Naive thymus-derived CD4-positive, alpha-beta T cell (primary cell): ENCODE measurements at places on chromosomes 3 and 15.

DNA sequence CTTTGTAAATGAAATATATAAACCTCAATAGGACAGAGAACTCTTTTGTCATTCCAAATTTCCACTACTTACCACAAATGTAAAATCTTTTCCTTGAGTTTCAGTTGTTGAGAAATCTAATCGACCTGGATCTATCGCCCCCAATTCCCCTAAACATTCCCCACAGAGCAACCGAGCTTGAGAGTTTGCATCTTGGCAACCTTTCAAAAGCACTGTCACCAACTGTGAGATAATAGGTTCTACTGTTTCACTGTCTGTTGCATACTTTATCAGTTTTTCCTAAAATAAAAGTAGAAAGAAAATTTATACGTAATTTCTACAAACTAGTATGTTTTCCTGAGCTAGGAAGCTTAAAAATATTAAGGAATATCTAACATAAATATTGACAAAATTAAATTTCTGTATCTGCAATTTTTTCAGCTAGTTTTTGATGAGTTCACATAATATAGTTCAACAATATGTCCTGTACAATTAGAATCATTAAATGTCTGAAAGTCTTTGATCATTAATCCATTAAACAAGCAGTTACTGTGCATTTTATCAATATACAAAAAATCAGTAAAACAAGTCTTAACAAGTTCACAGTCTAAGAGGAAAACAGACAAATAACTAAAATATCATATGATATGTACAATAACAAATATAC lies 54.5 kb downstream of the ATR start:
- no peak overlapping the region for H3K27ac ChIP-seq
- H3K27me3 ChIP-seq = no peaks in the 10 kb centered on the region
- no peak for DNase-seq
- H3K4me3 ChIP-seq = no peak overlapping the region

DNA sequence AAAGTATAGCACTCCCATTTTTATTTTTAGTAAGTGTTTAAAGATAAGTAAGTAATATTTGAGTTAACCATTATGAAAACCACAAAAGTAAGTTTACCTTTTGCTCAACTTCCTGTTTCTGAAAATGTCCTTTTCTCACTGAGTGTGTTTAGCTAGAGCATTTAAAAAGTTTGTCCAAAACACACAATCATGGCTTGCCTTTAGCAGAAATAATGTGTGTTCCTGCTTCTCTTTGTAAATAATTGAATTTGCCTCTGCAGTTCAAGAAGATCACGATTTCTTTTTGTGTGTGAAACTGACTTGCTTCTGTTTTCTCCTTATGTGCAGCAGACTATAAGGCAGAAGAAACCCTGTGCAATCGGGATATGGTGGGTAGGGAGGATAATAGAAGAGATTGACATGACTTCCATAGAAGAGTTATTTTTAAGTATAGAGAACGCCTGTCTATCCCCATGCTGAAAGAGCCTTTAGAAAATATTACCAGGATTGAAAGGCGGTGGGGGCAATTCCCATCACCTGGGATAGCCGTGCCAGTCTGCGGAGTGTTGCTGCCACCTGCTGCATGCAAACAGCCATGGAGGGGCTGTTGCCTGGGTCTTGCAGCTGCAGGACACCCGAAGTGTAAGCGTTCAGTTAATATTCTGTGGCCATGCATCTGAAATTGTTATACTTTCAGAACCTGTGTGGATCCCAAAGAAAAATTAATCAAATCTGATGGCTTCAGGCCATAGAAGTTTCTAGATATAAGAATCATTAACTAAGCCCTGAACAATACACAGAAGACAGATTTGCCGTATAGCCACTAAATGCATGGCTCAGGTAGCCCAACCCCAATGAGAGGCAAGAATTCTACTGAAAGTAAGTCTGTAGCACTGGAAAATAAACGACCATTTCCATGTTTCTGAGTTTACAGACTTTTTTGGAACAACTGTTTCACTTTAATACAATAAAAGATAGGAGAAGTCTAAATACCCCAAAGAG lies 2.4 kb upstream of the CD96 start:
- H3K27me3 ChIP-seq = no peaks in the 10 kb centered on the region
- H3K36me3 ChIP-seq = no peaks in the 10 kb centered on the region

GRCh38 chr3:40504636-40505430 lies 1.0 kb upstream of the ZNF620 start:
- no peaks in the 10 kb centered on the region for H3K27me3 ChIP-seq
- H3K36me3 ChIP-seq = no peaks in the 10 kb centered on the region
- peaks cover 5% of the 10 kb centered on the region for H3K4me1 ChIP-seq
- no peak overlapping the region for H3K4me3 ChIP-seq
- no peak overlapping the region for H3K27ac ChIP-seq

DNA sequence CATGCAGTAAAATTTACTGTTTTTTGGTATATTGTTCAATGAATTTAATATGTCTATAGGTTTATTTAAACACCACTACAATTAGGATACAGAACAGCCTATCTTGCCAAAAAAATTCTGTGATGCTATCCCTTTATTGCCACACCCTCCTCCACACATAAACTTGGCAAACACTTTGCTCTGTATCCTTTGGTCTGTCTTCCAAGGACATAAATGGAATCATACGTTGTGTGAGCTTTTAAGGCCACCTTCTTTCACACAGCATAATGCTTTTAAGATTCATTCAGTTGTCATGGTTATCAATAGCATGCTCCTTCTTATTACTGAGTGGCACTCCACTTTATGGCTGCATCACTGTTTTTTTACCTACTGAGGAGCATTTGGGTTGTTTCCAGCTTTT lies 71.5 kb downstream of the CERS3 start:
- H3K36me3 ChIP-seq = no peaks in the 10 kb centered on the region
- no peaks in the 10 kb centered on the region for H3K4me1 ChIP-seq
- no peak overlapping the region for H3K27ac ChIP-seq
- no peaks in the 10 kb centered on the region for H3K27me3 ChIP-seq

DNA sequence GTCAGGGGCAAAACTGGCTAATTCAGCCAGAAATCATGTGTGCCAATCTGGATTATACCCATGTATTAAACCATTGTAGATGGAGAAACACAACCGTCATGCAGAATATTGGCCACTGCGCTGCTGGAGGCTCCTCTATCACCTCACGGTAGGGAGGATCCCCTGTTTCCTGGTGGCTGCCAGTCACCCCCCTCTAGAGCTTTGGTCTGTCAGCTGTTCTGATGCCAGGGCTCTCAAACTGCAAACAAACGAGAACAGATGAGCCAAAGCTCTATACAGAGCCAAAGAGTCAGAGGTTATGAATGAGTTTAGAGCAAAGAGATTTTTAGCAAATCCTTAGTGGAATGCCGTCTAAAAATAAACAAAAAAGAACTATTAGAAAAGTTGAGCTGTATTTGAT lies 62.5 kb downstream of the IL20RB start:
- no peak overlapping the region for H3K4me3 ChIP-seq
- H3K4me1 ChIP-seq = no peaks in the 10 kb centered on the region
- no peaks in the 10 kb centered on the region for H3K36me3 ChIP-seq
- H3K27me3 ChIP-seq = no peaks in the 10 kb centered on the region

DNA sequence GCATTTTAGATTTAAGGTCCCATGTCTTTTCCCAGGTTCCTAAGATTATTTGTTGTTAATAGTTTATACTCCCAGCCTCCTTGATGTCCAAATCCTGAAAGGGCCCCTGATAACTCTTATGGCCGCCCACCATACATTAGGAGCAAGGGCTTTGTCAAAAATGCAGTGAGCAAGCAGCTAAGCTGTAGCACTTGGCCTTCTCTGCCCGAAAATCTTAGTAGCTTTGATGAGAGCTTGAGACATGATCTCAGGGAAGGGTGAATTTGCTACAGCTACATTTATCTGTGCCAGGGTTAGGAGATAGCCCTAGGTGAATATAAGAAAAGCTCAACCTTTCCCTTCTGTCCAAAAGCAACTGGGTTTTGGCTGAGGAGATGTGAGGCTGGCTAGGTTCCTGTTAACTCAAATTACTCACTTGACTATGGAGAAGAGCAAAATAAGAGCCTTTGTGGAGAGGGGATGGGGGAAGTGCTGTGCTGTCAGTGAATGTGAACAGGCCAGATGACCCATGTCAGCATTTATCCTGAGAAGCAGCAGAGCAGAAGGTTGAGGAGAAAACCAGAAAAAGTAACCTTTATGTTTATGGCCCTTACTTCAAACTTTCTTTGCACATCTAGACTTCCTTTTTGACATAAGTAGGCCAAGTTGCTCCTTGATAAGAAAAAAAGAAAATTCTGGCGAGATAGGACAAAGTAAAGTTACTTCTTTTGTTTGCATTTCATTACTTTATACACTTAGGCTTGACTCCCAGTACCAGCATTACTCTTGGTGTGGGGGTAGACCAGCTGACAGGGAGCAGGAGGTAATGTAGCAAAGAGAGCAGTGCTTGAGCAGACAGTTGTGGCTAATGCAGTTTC lies 21.1 kb downstream of the MAPK6 start:
- peak overlapping the region; percentile 32 for H3K27ac ChIP-seq
- peaks cover 4% of the 10 kb centered on the region for H3K4me1 ChIP-seq
- DNase-seq = no peak
- no peaks in the 10 kb centered on the region for H3K36me3 ChIP-seq

GRCh38 chr3:111218615-111219014 lies 147.0 kb downstream of the NECTIN3 start:
- H3K36me3 ChIP-seq = no peaks in the 10 kb centered on the region
- no peak overlapping the region for H3K4me3 ChIP-seq
- no peaks in the 10 kb centered on the region for H3K27me3 ChIP-seq
- H3K4me1 ChIP-seq = no peaks in the 10 kb centered on the region
- no peak overlapping the region for H3K27ac ChIP-seq
- DNase-seq = no peak

DNA sequence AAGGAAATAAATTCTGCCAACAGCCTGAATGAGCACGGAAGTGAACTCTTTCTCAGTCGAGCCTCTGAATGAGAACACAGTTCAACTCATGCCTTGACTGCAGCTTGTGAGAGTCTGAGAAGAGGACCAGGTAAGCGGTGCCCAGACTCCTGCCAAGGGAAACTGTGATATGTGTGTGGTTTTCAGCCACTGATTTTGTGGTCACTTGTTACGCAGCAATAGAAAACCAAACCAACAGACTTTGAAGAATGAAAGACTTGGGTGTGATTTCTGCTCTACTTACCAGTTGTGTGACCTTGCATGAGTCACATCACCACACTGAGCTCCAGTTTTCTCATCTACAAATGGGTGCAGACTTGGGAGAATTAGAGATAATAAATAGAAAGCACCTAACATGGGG lies 30.6 kb upstream of the FAM107A start:
- DNase-seq = no peak
- no peaks in the 10 kb centered on the region for H3K36me3 ChIP-seq
- H3K27me3 ChIP-seq = no peaks in the 10 kb centered on the region
- no peak overlapping the region for H3K4me3 ChIP-seq
- no peak overlapping the region for H3K27ac ChIP-seq

DNA sequence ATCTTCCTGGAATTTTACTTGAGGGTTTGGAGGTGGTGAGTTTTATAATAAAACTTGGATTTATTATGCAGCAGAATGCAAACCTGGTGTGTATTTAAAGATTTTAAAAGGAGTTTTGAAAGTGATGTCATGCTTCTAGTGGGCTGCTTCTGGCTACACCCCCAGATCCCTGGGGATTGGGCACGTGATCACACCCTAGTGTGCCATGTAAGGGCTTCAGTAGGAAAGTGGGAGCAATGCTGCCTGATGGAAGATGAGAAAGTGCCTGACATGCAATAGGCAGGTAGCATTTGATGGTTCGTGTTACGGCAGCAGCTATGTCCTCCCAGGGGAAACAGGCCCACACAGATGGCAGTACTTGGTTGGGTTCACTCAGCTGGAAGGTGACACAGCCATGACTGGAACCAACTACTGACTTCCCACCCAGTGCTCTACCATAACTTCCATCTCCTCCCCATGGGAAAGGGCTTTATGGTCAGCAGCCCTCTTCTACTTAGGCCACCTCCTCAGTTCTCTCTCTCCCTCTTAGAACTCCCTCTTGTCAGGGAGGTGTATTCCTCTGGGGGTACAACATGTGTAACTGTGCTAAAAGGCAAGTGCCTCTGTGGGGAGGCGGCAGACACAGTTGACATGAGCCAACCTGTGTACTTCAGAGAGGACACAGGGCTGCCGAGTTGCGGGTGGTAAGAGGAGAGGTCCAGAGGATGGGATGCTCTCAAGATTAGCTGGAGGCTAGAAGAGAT lies 5.6 kb downstream of the ITPKA start:
- H3K27ac ChIP-seq = no peak overlapping the region
- no peak overlapping the region for H3K4me3 ChIP-seq
- no peak for DNase-seq
- peaks cover 29% of the 10 kb centered on the region for H3K27me3 ChIP-seq

GRCh38 chr3:13827699-13828098 lies 52.2 kb downstream of the WNT7A start:
- H3K36me3 ChIP-seq = peaks cover 6% of the 10 kb centered on the region
